ENCODE measurements at places on chromosomes 3 and 15.

GRCh38 chr3:116815831-116816588, 106.4 kb downstream of the TUSC7 start:
- DNase-seq, result no peak

GRCh38 chr3:4596612-4597011, 103.5 kb downstream of the ITPR1 start:
- DNase-seq, result no peak

GRCh38 chr3:61667383-61667782, 106.0 kb downstream of the PTPRG start:
- no peak for DNase-seq

- peak; percentile 38 for DNase-seq
These were observed 40.1 kb upstream of the TAFA4 start for GRCh38 chr3:68972358-68972979.

DNA sequence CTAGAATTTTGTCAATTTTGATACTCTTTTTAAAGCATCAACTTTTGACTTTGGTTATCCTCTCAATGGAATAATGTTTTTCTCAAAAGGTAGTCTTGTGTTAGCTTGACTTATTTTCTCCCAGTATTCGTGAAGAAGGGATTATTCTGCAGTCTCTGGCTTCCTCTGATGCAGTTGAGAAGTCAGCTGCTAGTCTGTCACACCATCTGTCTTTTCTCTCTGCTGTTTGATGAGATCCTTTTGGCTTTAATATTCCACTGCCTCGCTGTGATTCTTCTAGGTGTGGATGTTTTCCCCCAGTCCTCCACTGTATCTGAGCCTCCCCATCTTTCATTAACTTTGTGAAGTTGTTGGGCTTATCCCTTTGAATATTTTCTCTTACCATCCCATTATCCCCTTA, 141.0 kb downstream of the WDR72 start:
- DNase-seq, result no peak

DNA sequence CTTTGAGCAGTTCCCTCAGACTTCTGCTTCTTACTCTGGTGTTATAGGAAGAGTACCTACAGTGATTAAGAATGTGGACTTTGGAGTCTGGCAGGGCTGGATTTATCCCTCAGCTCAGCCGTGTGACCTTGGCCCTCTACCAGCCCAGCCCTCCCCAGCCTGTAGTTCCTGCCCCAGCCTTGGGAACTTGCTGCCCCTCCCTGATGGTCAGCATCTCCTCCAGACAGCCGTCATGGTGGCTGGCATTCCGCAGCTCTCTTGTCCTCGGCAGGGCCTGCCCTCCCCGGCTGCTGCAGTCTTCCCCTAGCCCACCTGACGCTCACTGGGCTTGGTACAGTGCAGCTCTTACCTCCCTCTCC, 21.9 kb upstream of the CPNE9 start:
- DNase-seq, result no peak

GRCh38 chr3:38139191-38139590, 730 bp downstream of the MYD88 start:
- no peak for DNase-seq

DNA sequence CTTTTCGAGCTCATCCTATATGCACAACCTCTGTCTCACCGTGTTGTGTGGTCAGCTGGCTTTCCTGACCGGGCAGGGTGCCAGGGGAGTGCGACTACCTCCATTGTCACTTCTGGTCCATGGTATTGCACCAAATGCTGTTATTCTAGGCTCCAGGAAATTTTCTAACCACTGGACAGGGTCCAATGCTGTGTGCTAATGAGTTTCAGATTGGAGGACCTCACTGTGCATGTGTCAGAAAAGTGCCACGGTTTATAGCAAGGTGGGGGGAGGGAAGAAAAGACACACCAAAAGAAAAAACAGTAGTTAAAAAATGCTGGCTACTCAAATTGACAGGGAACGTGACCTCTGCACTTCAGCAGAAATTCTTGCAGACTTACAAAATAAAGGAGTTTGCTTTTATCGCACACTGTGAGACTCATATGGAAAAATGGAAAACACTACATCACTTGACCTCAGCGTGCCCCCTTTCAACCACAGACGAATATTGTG, 480.1 kb downstream of the FOXP1 start:
- DNase-seq, result peak; percentile 8

DNA sequence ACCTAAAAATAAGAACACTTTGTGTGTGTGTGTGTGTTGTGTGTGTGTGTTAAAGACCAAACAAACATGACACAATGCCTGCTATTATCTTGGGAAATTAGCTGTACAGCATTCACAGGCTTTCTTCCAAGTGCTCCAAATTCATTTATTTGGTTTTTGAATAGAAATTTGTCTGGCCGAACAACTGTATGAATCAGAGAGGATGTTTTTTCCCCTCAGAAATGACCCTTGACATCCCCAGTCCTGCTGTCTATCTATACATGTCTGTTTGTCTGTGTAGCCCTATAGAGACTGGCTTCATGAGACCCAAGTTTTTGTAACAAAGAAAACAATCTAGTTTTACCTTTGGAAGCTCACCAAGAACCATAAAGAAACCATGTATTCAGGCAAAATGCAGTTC, 549.8 kb downstream of the NSUN3 start:
- DNase-seq, result peak; percentile 7

- no peak for DNase-seq
These were observed 329.7 kb upstream of the KCNMB2 start for GRCh38 chr3:178206521-178206920.

- DNase-seq, result no peak
These were observed 66.4 kb downstream of the RFTN1 start for GRCh38 chr3:16447135-16447534.

DNA sequence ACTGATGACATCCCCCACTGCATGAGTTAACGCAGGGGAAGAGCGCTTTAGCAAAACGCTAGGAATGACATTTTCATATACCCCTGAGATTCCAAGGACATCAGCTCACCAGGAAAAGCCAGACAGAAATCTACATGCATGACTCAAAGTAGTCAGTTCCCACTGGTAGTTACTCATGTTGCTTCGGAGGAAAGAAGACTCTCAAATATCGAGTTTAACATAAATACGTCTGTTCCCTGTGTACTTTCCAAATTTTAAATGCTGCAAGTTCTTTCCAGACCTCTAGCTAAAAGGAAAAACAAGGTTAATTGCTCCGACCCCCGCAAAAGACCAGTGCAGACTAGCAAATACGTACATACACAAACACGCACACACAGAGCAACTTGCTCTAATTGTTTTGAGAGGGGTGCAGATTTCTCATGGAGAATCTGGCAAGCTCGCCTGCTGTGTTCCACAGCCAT, 115.4 kb upstream of the PRICKLE2 start:
- DNase-seq, result no peak

- DNase-seq, result no peak
These were observed 105.5 kb downstream of the ADAM10 start for GRCh38 chr15:58643996-58644395.

GRCh38 chr15:98745179-98745578, 96.8 kb downstream of the IGF1R start:
- no peak for DNase-seq

DNA sequence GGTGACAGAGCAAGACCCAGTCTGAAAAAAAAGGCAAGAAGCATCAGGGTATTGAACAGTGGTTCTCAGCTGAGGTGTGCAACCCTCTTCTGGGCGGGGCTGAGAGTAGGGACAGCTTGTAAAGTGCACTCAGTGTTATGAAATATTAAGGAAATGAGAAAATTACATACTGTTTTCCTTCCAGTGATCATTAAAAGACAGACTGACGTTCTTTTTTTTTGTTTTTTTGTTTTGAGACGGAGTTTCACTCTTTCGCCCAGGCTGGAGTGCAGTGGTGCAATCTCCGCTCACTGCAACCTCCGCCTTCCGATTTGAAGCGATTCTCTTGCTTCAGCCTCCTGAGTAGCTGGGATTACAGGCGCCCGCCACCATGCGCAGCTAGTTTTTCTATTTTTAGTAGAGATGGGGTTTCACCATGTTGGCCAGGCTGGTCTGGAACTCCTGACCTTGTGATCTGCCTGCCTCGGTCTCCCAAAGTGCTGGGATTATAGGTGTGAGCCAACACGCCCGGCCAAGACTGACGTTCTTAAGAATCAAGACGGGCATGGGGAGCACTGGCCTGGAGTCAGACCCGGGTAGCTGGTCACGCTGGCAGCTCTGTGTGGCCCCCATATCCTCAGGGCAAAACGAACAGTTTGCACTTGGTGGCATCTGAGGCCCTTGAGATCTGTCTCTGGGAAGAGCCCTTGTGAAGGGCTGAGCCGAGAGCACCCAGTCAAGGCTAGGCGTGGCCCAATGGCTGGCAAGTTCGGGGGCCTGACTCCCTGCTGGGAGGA, 11.4 kb downstream of the MAN2A2 start:
- DNase-seq, result no peak

DNA sequence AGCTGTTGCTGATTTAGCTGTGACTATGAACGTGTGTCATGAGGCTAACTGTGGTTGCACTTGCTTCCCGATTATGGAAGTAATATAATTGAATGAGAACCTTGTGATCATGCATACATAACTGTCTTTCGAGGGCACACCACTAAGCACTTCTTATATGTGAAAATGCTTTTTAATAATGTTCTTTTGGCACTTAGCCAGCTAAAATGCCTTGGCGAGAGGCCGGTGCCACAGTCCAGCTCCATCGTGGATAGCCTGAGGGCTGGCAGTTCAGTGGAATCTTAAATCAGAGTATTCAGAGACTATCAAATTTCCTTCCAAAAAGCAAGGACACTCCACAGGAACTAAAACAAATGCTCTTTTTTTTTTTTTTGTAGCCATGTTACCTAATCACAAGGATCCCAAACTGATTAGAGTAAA, 161.6 kb upstream of the FRMD4B start:
- DNase-seq, result no peak

- DNase-seq, result no peak
These were observed 150.2 kb downstream of the DNAJB8 start for GRCh38 chr3:128316481-128316891.

GRCh38 chr15:35934383-35935049, 388.6 kb upstream of the DPH6 start:
- DNase-seq, result no peak

- DNase-seq, result no peak
These were observed 498.4 kb downstream of the FHIT start for GRCh38 chr3:60752809-60753208.

DNA sequence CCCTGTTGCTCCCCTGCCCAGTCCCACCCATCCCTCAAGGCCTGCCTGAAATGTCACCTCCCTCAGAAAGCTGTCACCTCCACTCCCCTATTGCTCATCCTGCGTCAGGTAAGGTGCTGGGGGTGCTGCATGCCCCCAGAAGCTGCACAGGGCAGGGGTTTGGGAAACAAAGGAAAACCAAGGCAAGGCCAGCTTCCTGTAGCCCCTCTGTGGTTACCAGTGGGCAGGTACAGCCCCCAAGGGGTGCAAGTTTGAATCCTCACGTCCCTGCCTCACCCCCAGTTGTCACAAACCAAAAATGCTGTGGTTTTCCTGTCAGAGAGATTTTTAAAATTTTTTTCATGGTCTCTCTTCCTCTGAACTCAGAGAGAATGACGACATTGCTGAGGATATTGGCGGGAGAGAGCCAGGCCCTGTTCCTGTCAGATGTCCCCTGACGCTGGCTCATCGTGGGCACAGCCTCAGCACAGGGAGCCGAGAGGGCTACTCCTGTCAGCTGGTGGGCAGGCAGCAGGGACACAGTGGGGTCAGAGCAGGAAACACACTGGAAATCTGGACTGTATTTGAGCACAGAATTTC, 27.0 kb downstream of the PSTPIP1 start:
- DNase-seq, result no peak

DNA sequence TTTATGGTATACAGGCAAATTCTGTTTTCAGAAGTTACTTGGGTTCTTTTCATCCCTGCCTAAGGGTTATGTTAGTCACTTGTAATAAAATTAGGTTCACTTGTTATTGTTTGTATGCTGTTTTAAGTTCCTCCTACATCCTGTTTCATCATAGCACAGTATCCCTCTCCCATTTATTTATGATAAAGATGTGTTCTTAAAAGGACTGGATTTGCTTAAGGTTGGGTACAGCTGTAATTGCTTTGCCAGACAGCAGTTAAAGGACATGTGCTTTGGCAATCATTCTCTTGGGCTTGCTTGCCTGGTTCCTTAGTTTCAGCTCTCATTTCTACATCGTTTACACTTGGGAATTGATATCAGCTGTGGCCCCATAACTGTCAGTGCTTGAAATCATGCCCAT, 11.7 kb downstream of the ATP2C1 start:
- no peak for DNase-seq

GRCh38 chr3:184737641-184738505, 26.0 kb upstream of the MAGEF1 start:
- no peak for DNase-seq

DNA sequence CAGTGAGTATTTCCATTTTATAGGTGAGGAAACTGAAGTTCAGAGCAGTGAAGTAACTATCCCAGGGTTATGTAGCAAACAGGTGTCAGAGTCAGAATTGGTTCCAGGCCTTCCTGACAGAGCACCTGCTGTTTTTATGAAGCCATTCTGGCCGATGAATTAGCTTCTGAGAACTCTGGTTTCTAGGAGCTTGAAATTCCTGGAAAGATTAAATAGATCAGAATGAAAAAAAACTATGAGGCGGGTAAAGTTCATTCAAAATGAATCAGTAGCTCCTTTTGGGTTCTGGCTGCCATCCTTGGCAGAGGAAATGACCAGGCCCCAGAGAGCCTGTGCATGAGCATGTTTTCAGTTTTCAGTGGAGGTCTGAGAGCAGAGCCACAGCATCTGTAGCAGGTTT, 59.3 kb upstream of the CFAP161 start:
- DNase-seq, result no peak

All from NCI-H774 (cell line).